ENCODE measurements at places on chromosomes 7 and 10.

- no peak for DNase-seq
Measured at GRCh38 chr7:34019301-34019790, 114.0 kb downstream of the BMPER start.

DNA sequence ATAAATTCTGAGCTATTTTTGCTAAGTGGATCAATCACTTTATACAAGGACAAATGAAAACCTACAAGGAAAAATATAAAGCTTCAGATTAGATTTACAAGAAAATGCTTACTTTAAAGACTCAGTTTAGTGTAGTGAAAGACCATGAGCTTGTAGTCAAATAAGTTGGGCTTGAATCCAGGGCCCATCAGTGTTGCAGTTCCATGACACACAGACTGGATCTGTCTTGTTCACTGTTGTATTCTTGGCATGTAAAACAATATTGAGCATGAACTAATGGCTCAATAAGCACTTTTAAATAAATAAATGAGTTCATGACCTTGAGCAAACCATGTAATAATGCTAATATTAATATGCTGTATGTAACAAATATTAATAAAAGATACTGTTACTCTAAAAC lies 164.6 kb upstream of the KCND2 start:
- DNase-seq: no peak

GRCh38 chr10:75283671-75284470 lies 48.1 kb upstream of the COMTD1 start:
- peak; percentile 24 for DNase-seq

GRCh38 chr10:44512431-44513022 lies 127.6 kb upstream of the CXCL12 start:
- DNase-seq: no peak

DNA sequence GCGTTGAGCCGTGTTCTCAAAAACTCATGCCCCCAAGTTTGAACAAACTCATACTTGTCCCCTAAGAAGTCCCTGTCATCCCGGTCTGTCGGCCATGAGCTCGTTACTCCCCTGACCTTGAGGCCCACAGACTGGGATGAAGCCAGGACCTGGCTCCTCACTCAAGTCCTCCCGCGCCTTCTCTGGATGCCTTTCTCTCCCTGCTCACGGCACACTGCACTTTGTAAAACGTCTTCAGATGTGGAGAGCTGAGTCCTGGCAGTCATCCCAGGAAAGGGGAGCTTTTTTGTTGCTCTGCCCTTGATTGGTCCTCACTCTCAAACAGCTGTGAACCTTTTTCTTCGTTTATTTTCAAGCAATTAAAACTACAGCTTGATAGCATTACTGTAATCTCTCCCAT lies 110.8 kb downstream of the JAZF1 start:
- DNase-seq: no peak

GRCh38 chr7:101916041-101916800 lies 98.8 kb downstream of the CUX1 start:
- DNase-seq: no peak

GRCh38 chr7:28483112-28483511 lies 70.8 kb downstream of the CREB5 start:
- DNase-seq: peak; percentile 80

GRCh38 chr7:128673571-128673970 lies 1.5 kb downstream of the GARIN1A start:
- no peak for DNase-seq

DNA sequence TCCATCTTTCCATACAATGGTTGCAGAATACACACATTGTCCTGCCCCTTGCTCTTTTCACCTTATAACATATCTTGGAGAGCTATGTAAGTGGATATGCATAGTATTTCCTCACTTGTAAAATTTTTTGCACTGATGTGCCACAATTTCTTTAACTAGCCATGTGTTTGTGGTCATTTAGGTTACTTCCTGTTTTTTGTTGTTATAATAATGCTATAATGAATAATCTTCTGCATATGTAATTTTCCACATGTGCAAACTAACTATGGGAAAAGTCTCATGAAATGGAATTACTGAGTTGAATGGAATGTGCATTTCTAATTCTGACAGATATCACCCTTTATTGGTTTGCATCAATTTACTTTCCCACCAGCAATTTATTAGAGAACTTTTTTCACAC lies 2.8 kb downstream of the TAS2R41 start:
- DNase-seq: no peak

DNA sequence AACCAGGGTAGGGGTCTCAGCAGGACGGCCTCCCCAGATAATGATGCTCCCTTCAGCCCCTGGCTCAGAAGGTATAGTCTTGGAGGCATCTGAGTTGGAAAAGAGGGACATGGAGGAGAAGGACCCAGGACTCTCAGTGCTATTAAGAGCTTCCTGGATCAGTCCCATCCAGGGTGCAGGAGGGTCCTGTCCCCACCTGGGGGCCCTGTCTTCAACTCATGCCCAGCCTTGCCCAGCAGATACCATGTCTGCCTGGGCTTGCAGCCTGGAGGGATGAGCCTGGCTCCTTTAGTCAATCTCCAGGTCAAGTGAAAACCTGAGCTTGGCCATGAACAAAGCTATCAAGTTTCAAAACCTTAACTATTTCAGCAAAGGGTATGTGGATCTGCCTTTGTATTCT lies 67.6 kb downstream of the PRTFDC1 start:
- DNase-seq: no peak

DNA sequence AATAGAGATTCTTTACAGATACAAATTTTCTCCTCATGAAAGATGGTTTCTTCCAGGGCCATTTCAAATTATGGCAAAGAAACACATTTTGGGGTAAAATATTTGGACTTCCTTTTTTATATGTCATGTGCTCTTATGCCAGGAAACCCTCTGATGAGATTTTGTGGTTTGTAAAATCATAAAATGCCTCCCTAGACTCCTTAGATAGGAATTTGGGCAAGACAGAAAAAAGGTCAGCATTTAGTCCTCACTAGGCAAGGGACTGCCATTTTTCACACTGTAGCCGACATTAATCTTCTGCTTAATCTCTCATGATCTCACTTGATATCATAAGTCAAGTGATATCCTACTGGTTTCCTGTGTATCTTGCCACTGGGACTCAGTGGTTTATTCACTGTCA lies 286.4 kb downstream of the ARHGAP12 start:
- DNase-seq: no peak

DNA sequence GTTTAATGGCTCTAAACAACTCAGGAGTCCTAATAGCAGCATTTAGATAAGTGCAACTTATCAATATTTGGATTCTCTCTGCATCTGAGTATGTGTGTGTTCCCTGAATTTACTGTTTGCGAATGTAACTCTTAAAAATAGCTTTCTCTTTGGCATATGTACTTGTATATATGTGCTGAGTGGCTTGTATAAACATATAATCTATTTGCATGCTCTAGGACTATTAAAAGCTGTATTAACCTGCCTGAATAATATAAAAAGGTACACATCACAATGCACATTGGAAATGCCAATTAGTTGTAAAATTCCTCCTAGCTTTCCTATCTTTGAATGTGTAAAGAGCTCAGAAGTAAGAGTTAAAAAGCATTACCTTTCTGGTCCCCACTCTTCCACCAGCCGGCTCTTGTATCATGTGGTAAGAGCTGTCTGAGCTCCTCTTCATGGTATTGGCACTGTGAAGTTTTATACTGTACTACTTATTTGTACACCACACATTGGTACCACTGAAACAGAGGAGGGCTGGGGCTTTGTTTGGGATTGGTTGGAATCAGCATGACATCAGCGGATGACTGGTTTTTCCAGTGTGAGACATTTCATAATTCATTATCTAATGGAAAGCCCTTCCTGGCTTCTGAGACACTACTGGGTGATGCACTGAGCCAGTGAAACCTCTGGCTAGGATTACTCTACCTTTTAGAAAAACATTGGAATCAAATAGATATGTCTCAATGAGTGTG lies at the start of gene INHBA:
Gene INHBA, minus strand, starts transcription at position 456 of the 737 bp plus-strand sequence. CDS start 2,716 bp downstream, outside the sequence.
- no peak for DNase-seq

DNA sequence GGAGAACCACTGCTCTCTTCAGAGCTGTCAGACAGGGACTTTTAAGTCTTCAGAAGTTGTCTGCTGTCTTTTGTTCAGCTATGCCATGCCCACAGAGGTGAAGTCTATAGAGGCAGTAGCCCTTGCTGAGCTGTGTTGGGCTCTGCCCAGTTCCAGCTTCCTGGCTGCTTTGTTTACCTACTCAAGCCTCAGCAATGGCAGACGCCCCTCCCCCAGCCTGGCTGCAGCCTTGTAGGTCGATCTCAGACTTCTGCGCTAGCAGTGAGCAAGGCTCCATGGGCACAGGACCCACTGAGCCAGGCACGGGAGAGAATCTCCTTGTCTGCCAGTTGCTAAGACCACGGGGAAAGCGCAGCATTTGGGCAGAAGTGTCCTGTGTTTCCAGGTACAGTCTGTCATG lies 12.1 kb upstream of the CPA2 start:
- no peak for DNase-seq

- no peak for DNase-seq
Measured at GRCh38 chr7:84535580-84536270, 341.1 kb upstream of the SEMA3A start.

DNA sequence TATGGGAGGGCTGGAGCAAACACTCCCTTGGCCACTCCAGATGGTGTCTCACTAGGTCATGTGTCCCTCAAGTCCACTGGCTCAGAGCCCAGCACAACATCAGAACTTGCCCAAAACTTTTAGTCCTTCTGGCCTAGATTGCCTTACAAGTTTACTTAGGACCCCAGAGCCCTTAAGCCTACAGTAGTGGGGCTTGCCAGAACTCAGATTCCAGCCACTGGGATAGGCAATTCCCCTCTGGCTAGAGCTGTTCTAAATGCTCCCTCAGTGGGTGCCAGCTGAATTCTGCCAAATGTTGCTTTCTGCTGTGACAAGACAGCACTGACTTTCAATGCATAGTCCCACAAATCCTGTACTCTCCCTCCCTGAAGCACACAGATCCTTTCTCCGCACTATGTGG lies 331.1 kb downstream of the HTR7 start:
- DNase-seq: no peak

- DNase-seq: no peak
Measured at GRCh38 chr7:98278936-98279335, 2.5 kb upstream of the BRI3 start.

DNA sequence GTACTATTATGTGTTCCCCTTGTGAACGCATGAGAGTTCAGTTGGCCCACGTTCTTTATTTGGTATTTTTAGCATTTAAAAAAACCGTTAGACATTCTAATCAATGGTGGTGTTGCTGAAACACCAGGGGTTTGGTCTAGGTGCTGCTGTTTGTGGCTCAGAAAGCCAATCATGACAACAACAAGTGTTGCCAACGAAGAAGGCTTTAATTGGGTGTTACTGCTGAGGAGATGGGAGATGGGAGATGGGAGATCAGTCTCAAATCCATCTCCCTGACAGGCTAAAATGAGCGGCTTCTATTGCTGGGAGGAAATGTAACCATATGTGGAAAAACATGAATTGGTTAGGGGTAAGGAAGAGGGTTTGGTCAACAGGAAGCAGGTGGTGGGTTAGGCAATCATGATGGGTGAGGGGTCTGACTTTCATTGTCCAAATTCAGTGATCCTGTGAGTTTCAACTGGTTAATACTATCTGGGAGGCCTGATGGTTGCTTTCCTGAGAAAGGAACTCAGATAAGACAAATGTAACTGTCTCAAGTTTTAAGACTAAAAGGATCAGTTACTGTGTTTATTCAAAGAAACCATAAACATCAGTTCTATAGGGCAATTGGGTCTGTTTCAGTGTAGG lies 4.6 kb upstream of the ZNF425 start:
- DNase-seq: no peak

- no peak for DNase-seq
Measured at GRCh38 chr10:28284126-28284525, 18.7 kb downstream of the MPP7 start.

DNA sequence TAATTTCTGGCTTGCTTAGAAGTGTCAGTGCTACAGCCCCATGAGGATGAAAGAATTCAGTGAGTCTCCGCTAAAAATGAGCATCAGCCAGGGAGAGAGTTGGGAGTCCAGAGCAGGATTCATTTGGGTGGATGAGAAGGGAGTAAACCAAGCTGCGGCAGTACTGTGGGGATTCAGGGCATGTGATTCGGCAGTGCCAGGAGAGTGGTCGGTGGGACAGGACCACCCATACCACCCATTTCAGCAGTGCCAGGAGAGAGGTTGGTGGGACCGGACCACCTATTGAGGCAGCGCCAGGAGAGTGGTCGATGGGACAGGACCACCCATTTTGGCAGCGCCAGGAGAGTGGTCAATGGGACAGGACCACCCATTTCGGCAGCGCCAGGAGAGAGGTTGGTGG lies 144.2 kb downstream of the CELF2 start:
- no peak for DNase-seq

DNA sequence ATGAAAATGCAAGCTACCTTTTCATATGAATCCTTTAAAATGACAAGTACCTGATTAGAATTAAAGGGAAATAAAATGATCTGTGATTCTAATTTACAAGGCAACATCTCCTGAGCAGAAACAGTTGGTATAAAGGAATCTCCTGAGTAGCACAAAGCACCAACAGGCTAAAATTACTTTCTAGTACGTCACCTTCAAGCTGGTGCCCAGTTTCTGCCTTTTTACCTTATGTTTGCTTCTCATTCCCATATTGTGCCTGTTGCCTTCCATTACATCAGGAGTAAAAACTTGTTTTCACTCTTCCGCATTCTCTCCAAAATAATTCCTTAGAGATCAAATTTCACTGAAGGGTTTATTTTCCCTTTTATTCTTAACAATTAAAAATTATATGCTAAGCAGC lies 587.1 kb upstream of the KCND2 start:
- no peak for DNase-seq

GRCh38 chr7:156764016-156764669 lies 123.6 kb downstream of the RNF32 start:
- DNase-seq: peak; percentile 50

GRCh38 chr7:37757563-37757962 lies 74.0 kb downstream of the GPR141 start:
- DNase-seq: no peak

GRCh38 chr7:95485391-95486123 lies at the start of gene ASB4:
Gene ASB4, plus strand, starts transcription at chr7:95485943. Its CDS starts 29 bp downstream, at chr7:95485972.
- DNase-seq: no peak

DNA sequence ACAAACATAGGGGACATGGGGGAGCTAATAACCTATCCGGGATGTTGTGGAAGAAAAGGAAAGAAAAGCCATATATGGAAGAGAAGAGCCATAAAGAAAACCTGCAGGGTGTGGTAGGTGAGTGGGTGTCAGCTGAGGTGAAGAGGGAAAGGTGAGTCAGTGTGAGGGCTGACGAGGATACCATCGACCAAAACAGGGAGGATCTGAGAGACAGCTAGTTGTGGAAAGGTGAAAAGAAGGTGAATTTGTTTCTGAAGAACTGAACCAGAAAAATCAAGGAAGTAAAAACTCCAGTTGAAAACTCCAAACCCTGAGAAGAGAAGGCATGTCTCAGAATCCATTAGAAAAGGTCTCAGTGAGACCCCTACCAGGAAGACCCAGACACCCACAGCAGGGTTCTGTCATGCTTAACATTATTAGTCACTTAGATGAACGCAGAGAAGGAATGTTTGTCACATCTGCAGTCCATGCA lies 4.1 kb downstream of the BLNK start:
- DNase-seq: no peak

GRCh38 chr7:117034851-117035464 lies 81.7 kb downstream of the ST7 start:
- no peak for DNase-seq

DNA sequence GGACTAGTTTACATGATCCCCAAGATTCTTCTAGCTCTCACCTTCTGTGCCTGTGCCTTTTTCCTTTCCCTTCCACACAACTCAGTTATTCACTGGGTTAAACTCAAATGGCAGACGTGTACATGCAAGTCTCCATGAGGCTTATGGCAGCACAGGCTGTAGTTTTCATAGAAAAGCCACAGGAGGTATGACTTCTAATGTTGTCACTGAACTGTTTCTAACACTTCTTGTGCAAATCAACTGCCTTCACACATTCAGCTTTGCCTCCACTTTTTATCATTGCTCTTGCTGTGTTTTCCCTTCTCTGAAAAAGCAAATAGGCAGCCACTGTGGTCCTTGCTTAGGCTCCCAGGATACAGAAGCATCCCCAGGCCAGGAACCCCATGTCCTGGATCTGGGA lies 5.3 kb upstream of the GIMAP5 start:
- DNase-seq: no peak

Data from foreskin melanocyte (primary cell).